Cardiac muscle cell (in vitro differentiated cells and primary cell): ENCODE measurements at places on chromosomes 2 and 18. TPM values are rescaled to one million over a fixed set of nuclear protein-coding genes. Genes with fewer than 3 reads are reported as not detected.

GRCh38 chr2:133843551-133843950 is 275.3 kb upstream of the NCKAP5 start:
- no peaks in the 10 kb centered on the region for H3K4me1 ChIP-seq
- no peak overlapping the region for H3K27ac ChIP-seq
- no peak overlapping the region for H3K4me3 ChIP-seq
- no peaks in the 10 kb centered on the region for H3K36me3 ChIP-seq

DNA sequence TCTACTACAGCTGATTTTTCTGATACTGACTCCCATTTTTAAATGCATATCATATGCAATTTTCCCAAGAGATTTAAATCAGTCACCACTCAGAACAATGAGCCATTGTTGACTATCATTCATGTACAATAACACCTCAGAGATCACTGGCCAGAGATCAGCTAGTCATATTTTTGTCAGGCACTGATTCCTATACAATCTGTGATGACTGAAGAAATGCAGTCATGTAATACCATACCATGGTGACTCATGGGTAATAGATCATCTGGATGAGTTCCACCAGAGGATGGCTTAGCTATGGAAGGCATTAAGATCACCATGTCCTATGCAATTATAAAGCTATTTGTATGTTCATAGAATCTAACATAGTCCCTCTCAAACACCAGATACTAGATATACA is 285.7 kb upstream of the DCC start:
- DNase-seq: no peak
- H3K4me1 ChIP-seq: no peaks in the 10 kb centered on the region
- H3K27me3 ChIP-seq: no peaks in the 10 kb centered on the region
- H3K27ac ChIP-seq: no peak overlapping the region

DNA sequence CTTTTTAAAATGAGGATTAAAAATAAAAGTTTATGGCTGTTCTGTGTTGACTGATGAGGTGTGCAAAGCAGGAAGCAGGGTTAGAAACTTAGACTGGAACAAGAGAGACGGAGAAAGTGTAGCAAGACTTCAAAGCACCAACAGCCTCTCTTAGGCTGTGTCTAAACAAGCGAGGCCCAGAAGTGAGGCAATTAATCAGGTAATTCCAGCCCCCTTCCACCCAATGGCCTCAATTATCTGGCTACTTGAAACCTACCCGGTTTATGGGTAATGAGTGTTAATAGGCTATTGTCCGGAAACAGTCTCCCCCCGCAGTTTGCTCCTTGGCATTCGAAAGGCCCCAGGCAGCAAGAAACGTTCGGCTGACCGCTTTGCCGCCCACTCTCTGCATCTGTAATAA is 171.7 kb upstream of the MYCN start:
- no peaks in the 10 kb centered on the region for H3K36me3 ChIP-seq
- no peak overlapping the region for H3K27ac ChIP-seq
- no peaks in the 10 kb centered on the region for H3K27me3 ChIP-seq

DNA sequence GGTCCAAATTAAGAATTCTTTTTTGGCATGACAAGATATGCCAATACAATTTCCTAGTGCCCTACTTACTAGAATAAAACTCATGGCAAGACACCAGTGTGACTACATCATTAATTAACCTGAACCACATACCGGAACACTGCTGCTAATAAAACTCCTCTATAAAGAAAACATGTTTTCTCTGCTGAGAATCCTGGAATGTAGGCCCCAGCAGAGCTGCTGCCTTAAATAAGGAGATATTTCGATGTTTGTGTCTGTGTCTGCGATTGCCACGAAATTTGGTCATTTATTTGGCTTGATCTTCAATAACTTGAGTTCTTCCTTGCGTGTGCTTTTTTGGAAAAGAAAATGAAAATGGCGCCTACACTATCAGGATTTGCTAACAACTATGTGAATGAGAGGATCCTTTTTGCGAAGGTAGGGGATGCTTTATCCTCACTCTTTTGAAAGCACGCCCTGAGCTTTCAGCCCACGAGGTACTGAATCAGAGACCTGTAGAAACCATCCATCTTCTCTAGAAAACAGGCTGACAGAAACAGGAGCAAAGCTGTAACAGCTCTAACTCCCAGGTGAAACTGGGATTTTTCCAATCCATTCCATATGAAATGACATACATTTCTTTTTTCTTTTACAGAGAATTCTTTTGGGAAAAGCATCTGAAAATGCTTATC is 27.0 kb downstream of the KLF7 start:
- H3K4me1 ChIP-seq: peaks cover 32% of the 10 kb centered on the region
- H3K36me3 ChIP-seq: no peaks in the 10 kb centered on the region
- DNase-seq: no peak
- no peak overlapping the region for H3K4me3 ChIP-seq
- no peak overlapping the region for H3K27ac ChIP-seq
- H3K27me3 ChIP-seq: no peaks in the 10 kb centered on the region

- H3K4me3 ChIP-seq: no peak overlapping the region
- DNase-seq: peak; percentile 65
- H3K4me1 ChIP-seq: no peaks in the 10 kb centered on the region
- H3K27ac ChIP-seq: no peak overlapping the region
Observed at GRCh38 chr2:73970850-73971471, 13.7 kb upstream of the TET3 start.

DNA sequence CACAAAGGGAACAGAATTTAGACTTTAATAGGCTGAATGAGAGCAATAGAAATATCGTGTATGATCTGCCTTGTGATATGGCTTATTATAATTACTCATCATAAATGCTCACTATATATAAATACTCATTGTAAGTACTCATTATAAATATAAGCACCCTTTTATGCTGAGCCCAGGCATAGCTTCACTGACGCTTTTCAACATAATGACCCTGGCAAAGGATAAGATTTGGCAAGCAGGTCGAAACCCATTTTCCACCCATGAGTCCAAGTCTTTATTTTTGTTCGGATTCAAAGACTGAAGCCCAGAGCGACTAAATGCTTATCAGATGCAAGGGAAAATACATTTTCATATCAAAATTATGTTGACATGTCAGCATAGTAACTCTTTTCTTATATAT is 500.4 kb downstream of the SLC4A3 start:
- no peak overlapping the region for H3K27ac ChIP-seq
- H3K36me3 ChIP-seq: no peaks in the 10 kb centered on the region
- no peak for DNase-seq
- no peaks in the 10 kb centered on the region for H3K27me3 ChIP-seq
- no peak overlapping the region for H3K4me3 ChIP-seq

- no peak overlapping the region for H3K27ac ChIP-seq
- DNase-seq: no peak
- no peak overlapping the region for H3K4me3 ChIP-seq
- no peaks in the 10 kb centered on the region for H3K4me1 ChIP-seq
- no peaks in the 10 kb centered on the region for H3K27me3 ChIP-seq
Observed at GRCh38 chr18:7941533-7941932, 374.4 kb downstream of the PTPRM start.

DNA sequence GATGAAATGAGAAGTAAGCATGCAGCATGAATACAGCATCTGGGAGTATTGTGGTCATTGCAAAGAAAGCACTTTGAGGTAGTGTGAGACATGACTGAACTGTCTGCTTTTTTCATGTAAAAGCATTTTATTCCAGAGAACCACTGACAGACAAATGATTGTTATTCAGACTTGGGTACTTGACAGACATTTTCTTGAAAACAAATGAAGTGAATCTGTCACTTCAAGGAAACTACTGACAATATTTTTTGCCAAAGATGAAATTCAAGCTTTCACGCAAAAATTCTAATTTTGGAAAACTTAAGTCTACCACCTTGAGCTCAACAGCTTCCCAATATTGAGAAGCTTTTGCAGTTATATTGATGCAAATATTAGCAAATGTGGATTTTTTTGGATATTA is 255.7 kb downstream of the ARL6IP6 start:
- no peak for DNase-seq
- no peak overlapping the region for H3K4me3 ChIP-seq
- H3K4me1 ChIP-seq: no peaks in the 10 kb centered on the region
- no peaks in the 10 kb centered on the region for H3K36me3 ChIP-seq
- H3K27ac ChIP-seq: no peak overlapping the region

DNA sequence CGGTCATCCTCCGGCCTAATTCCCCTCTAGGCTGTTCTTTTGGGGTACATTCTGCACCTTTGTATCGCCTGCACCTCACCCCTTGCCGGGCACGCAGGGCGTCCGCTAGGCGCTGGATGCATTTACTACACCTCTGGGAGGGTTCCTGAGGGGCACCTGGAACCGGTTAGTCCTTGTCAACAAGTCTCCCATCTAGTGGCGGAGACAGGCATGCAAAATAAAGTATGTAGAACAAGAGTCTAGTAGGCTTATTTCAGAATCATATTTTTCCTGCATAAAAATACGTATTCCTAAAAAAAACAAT is 705 bp upstream of the TEX261 start:
- peak overlapping the region; percentile 78 for H3K4me3 ChIP-seq
- peak; percentile 56 for DNase-seq

- H3K27ac ChIP-seq: peak overlapping the region; percentile 86
- no peak overlapping the region for H3K4me3 ChIP-seq
- H3K4me1 ChIP-seq: peaks cover 19% of the 10 kb centered on the region
- no peaks in the 10 kb centered on the region for H3K27me3 ChIP-seq
- DNase-seq: no peak
Observed at GRCh38 chr2:74767618-74768017, 66.3 kb upstream of the HK2 start.

GRCh38 chr2:206452242-206452641 is 8.9 kb downstream of the ADAM23 start:
- no peaks in the 10 kb centered on the region for H3K36me3 ChIP-seq
- H3K4me1 ChIP-seq: peaks cover 11% of the 10 kb centered on the region
- no peak overlapping the region for H3K4me3 ChIP-seq
- no peaks in the 10 kb centered on the region for H3K27me3 ChIP-seq
- DNase-seq: no peak
- H3K27ac ChIP-seq: no peak overlapping the region

- H3K27me3 ChIP-seq: no peaks in the 10 kb centered on the region
- H3K4me3 ChIP-seq: no peak overlapping the region
- H3K36me3 ChIP-seq: no peaks in the 10 kb centered on the region
Observed at GRCh38 chr18:69953191-69953590, 5.5 kb upstream of the CD226 start.

GRCh38 chr18:48724442-48724841 is 185.6 kb downstream of the CTIF start:
- H3K27ac ChIP-seq: peak overlapping the region; percentile 65
- H3K4me3 ChIP-seq: no peak overlapping the region
- H3K4me1 ChIP-seq: peaks cover 33% of the 10 kb centered on the region

The MC5R gene
- total RNA-seq: not detected in 2 replicates

The SCYGR1 gene
- not detected in 2 replicates for total RNA-seq

The IL18RAP gene
- total RNA-seq: 0.09 TPM in 1 of 2 replicates, not detected in the other

The AQP12B gene
- not detected in 2 replicates for total RNA-seq

The CBLN2 gene
- total RNA-seq: 0.15 and 2.0 TPM in 2 replicates
